Adrenal gland (tissue), 19 donors: ENCODE measurements at places on chromosomes 2 and 18. TPM values are rescaled to one million over a fixed set of nuclear protein-coding genes. Genes with fewer than 3 reads are reported as not detected.
A peak's percentile ranks its signal among the peaks of the same experiment; 100 is the strongest.

- H3K4me1 ChIP-seq, result peaks cover 6% of the 10 kb centered on the region
- no peaks in the 10 kb centered on the region for H3K27me3 ChIP-seq
- H3K36me3 ChIP-seq, result no peaks in the 10 kb centered on the region
- no peak overlapping the region for H3K4me3 ChIP-seq
- H3K27ac ChIP-seq, result no peak overlapping the region
- no peak for DNase-seq
These were observed 74.2 kb downstream of the DOCK10 start for GRCh38 chr2:224968051-224968450.

DNA sequence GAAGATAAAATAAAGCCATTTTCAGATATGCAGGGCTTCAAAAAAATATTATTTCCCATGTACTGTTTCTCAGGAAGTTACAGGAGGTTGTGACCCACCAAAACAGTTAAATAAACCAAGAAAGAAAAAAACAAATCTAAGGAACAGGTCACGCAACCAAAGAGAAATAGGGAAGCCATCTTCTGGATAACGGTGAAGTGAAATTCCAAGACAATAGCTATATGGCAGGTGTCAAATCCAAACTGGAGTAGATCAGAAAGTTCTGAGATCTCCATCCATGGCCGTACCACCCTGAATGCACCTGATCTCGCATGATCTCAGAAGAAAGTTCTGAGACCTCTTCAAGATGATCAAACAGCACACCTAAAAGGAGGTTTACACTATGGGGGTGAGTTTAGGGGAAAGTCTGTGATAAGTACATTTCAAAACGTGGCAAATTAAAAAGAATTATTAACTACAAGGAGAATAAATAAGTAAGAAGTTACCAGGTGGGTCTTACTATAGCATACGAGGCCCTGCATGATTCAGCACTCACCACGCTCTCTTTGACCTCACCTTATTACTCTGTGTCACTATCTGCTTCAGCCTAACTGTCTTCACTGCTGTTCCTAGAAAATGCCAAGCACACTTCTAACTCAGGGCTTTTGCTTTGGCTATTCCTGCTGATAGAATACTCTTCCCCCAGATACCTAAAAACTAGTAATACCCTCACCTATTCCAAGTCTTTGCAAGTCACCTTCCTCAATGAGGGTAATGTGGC, 29.9 kb downstream of the NBAS start:
- H3K27ac ChIP-seq, result no peak overlapping the region
- no peak for DNase-seq
- H3K27me3 ChIP-seq, result no peaks in the 10 kb centered on the region
- H3K4me3 ChIP-seq, result no peak overlapping the region
- H3K4me1 ChIP-seq, result no peaks in the 10 kb centered on the region
- H3K36me3 ChIP-seq, result no peaks in the 10 kb centered on the region

DNA sequence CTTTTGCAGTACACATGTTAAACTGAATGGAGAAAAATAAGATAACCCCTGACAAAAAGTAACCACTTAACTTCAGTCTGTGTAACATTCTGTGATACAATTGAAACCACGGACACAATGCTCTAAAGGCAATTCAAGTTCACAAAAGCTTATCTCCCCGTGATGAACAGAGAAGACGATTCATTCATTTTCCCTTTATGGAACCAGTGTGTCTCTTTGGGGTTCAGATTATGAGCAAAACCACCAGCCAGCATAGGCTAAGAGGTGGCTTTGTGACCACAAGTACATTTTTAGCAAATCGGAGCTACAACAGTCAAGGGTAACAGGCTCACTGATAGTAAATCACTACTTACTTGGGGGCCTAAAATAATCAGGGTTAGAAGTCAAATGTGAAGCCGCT, 120.6 kb upstream of the SMAD7 start:
- no peak overlapping the region for H3K4me3 ChIP-seq
- no peaks in the 10 kb centered on the region for H3K27me3 ChIP-seq
- no peaks in the 10 kb centered on the region for H3K4me1 ChIP-seq
- no peaks in the 10 kb centered on the region for H3K36me3 ChIP-seq
- H3K27ac ChIP-seq, result no peak overlapping the region
- DNase-seq, result no peak

DNA sequence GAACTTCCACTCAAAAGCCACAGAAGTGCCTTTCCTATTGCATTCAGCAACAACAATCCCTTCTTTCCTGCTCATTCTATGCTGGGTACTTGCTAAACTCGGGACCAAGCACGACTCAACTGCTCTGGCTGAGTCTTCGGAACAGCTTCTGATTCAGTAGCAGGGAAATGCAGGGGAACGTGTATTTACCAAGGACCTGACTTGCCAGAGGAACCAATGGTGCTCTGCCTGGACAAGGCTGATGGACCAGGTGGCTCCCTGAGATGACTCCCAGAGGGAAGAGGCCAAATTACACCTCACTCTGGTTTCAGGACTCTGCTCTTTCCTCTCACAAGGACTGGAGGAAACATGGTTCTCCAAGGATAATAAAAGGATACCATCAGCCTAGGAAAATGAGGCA, 12.2 kb downstream of the CXCR2 start:
- H3K4me3 ChIP-seq, result no peak overlapping the region
- no peaks in the 10 kb centered on the region for H3K36me3 ChIP-seq
- DNase-seq, result no peak
- H3K27me3 ChIP-seq, result no peaks in the 10 kb centered on the region
- no peak overlapping the region for H3K27ac ChIP-seq

- H3K27ac ChIP-seq, result no peak overlapping the region
- H3K4me1 ChIP-seq, result no peaks in the 10 kb centered on the region
- no peaks in the 10 kb centered on the region for H3K36me3 ChIP-seq
- no peaks in the 10 kb centered on the region for H3K27me3 ChIP-seq
- H3K4me3 ChIP-seq, result no peak overlapping the region
These were observed 29.9 kb upstream of the ZNG1B start for GRCh38 chr2:113407446-113408099.

WDR12 gene
- total RNA-seq, result 54.1 TPM

GRCh38 chr2:168369031-168369430, 87.0 kb upstream of the CERS6 start:
- H3K36me3 ChIP-seq, result no peaks in the 10 kb centered on the region
- H3K4me3 ChIP-seq, result no peak overlapping the region
- DNase-seq, result no peak
- H3K27me3 ChIP-seq, result no peaks in the 10 kb centered on the region
- no peaks in the 10 kb centered on the region for H3K4me1 ChIP-seq

- no peak overlapping the region for H3K27ac ChIP-seq
- H3K4me3 ChIP-seq, result no peak overlapping the region
- no peaks in the 10 kb centered on the region for H3K36me3 ChIP-seq
- DNase-seq, result peak; percentile 39
These were observed 192.1 kb upstream of the RND3 start for GRCh38 chr2:150679456-150680120.

DNA sequence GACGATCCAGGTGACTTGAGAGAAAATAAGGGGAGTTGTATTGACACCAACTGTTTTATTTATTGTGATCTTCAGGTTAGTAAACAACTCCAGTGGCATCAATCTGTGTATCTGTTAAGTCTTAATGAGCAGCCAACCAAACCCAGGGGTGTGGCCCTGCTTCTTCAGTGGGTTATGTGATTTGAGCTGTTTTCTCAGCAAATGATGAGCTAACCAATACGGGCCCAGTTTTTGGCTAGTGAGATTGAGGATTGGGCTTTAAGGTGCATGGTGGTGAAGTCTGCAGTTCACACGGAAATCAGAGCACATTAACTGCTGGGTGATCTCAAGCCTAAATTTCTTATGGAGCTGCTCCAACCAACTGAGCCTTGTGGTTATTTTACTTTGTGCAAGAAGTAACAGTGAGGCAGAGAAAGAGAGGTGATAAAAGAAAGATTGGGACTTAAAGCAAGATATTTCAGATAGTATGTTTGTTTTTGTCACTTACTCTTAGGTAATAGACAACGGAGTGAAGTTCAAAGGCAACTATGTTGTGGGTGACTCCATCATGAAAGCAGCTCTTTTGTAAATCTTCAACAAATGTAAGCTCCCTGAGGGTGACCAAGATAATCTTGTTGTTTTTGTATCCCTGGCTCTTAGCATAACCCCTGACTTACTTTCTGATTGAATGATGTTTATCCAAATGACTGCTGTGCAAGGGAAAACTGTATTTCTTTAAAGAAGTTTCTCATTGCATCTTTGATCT, 2.4 kb downstream of the MTCL1 start:
- H3K27me3 ChIP-seq, result peaks cover 7% of the 10 kb centered on the region
- no peak overlapping the region for H3K4me3 ChIP-seq
- no peaks in the 10 kb centered on the region for H3K36me3 ChIP-seq
- H3K27ac ChIP-seq, result no peak overlapping the region

FAM110C gene
- 3.0 TPM for total RNA-seq

DNA sequence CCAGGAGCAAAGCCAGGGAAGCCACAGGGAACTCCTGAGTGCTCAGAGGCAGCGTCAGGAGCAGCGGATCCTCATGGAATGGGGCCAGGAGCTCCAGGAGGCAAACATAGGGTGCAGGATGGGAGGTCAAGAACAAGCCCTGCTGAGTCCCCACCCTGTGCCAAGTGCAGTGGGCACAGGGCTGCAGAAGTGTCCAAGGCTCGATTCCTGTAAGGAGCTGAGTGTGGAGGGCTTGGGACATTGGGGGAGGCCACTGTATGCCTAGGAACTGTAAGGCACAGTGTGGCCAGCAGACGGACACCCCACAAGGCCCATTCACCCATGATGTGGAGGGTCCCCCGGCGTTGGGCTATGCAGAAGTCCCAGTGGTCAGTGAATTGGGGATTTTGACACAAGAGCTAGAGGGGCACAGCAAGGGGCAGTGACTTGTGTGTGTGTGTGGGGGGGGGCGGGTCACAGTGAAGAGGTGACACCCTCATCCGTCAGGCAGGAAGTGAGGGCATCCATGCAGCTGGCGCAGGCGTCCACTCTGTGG, 55.6 kb downstream of the ACKR3 start:
- no peaks in the 10 kb centered on the region for H3K4me1 ChIP-seq
- no peak overlapping the region for H3K4me3 ChIP-seq
- no peak overlapping the region for H3K27ac ChIP-seq
- no peaks in the 10 kb centered on the region for H3K27me3 ChIP-seq

VWA3B gene
- not detected for total RNA-seq

CRYGC gene
- total RNA-seq, result not detected

TMEM247 gene
- total RNA-seq, result not detected

DNA sequence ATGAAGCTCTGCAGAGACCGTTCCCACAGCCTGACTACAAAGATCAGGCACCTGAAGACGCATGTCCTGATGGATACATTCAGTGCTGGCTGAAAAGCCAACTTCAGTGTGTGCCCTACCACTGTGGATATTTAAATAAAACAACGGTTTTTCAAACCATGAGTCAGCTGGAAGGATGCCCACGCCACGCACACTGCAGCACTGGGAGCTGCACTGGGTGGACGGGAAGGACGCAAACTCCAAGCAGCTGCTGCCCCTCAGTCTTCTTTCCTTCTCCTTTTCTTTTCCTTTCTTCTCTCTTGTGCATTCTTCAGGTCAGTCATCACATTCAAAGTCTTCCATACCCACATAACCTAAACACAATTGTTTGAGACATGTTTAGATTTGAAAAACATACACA, 7.9 kb downstream of the TMEM18 start:
- H3K4me3 ChIP-seq, result no peak overlapping the region
- H3K27me3 ChIP-seq, result no peaks in the 10 kb centered on the region
- H3K27ac ChIP-seq, result no peak overlapping the region
- peak; percentile 52 for DNase-seq
- H3K4me1 ChIP-seq, result peaks cover 12% of the 10 kb centered on the region

GRCh38 chr2:200483729-200484198, 26.1 kb downstream of the KCTD18 start:
- no peaks in the 10 kb centered on the region for H3K36me3 ChIP-seq
- no peaks in the 10 kb centered on the region for H3K4me1 ChIP-seq
- peak; percentile 35 for DNase-seq
- no peak overlapping the region for H3K27ac ChIP-seq
- H3K4me3 ChIP-seq, result no peak overlapping the region
- H3K27me3 ChIP-seq, result no peaks in the 10 kb centered on the region

DNA sequence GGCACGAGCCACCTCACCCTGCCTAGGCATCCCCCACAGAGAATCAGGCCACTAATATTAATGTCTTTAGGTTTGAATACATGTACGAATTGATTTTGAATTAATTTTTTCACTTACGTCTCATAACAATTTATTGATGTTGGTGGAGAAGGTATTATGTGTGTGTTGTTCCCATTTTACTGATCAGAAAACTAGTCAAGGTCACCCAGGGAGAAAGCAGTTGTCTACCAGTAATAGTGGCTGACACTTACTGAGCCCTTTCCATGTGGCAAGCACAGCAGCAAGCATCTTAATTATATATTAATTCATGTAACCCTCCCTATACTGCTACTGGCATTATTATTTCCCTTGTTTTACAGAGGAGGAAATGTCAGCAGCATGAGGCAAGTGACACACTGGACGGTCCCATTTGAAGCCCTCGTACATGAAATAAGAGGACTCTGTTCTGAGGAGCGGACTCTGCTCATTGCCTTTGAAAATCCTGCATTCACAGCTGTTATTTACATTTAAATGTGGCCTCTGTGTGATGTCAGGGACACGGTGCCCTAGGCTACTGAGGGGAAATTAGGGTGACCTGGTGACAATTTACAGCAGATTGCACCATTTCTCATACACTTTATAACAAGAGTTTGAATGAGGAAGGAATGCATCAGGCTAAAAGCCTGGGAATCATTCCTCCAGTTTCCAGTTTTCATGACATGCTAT, 30.9 kb upstream of the KCNE4 start:
- no peaks in the 10 kb centered on the region for H3K27me3 ChIP-seq
- no peak overlapping the region for H3K4me3 ChIP-seq
- DNase-seq, result no peak
- H3K4me1 ChIP-seq, result no peaks in the 10 kb centered on the region
- H3K27ac ChIP-seq, result no peak overlapping the region

TUBA3E gene
- total RNA-seq, result not detected

ABCB11 gene
- not detected for total RNA-seq

SAG gene
- not detected for total RNA-seq

DNA sequence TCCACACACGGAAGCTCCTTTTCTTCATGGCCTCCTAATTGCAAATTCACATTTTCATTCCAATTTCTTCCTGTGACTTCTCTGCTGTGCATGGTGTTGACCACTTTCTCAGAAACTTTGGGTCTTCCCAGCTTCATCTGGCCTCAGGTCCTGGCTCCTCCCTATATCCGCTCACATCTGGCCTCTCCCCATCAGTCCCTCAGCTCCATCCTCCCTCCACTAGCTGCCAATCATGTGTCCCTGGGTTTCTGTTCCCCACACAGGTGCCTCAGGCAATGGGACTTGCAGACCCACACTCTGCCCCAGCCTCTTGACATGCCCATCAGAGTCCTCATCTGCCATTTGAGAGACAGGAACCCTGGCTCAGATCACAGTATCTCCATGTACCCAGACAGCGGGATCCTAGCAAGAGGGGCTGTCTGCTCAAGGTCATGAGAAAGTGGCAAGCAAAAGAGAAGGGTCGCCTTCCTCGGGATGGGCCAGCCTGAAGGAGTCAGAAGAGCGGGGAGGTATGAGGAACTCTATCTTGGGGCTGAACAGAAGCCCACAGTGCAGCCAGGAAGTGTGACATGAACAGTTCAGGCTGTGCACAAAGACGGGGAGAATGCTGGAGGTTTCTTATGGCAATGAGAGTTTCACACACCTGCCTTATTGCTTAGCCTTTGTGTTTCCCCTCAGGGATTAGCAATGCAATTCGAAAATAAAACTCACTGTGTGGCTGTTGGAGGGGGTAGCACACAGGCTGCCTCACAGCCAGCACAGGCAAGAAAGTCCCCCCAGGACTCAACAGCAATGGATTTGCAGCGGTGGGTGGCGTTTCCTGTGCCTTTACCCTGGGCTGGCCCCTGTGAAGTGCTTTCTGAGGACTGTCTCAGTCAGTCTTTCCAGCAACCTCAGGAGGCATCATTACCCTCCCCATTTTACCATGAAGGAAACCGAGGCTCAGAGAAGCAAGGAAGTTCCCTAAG, 69.5 kb downstream of the COPS8 start:
- H3K27ac ChIP-seq, result no peak overlapping the region
- no peak overlapping the region for H3K4me3 ChIP-seq
- H3K4me1 ChIP-seq, result peaks cover 5% of the 10 kb centered on the region
- H3K36me3 ChIP-seq, result no peaks in the 10 kb centered on the region
- DNase-seq, result no peak
